ENCODE measurements at places on chromosomes 6 and 20. TPM values are rescaled to one million over a fixed set of nuclear protein-coding genes. Genes with fewer than 3 reads are reported as not detected.
A peak's percentile ranks its signal among the peaks of the same experiment; 100 is the strongest.

- DNase-seq = no peak
These were observed 3.2 kb upstream of the NINL start for GRCh38 chr20:25588491-25588890.

DNA sequence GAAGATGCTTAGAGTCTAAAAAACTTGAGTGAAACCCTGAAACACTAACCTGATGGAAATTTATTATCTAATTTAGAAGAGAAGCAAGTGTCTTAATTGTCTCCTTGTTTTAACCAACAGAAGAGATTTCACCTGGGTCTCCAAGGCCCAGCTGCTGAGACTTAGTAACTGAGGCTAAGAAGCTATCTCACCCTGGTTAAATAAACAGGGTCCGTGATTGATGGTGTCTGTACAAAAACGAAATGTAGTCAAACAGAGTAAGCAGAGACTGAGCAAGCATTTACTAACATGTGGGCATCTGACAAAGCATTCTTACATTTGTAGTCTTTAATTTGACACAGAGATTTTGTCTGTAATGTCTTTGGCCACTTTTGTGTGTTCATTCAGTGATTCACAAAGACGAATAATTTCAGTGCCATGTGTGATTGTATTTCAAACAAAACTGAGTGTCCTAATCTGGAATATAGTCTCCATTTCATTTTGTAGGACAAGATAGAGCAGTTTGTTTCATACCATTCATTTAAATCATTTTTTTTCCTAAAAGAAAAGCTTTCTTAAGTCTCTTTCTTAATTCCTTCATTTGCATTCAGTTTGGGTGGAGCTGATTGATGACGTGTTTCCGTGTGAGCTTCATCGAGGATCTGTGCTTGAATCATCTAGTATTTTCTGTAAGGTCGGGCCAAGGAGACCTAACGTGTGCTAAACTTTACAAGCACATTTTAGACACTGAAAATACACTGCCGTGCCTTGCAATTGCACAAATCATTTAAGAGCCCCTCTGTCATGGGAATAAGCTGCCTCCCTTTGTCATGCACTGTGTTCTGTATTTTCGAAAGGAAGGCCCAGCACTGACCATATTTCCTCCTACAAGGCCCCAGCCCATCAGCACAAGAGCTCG is 170.6 kb upstream of the QKI start:
- DNase-seq = no peak

DNA sequence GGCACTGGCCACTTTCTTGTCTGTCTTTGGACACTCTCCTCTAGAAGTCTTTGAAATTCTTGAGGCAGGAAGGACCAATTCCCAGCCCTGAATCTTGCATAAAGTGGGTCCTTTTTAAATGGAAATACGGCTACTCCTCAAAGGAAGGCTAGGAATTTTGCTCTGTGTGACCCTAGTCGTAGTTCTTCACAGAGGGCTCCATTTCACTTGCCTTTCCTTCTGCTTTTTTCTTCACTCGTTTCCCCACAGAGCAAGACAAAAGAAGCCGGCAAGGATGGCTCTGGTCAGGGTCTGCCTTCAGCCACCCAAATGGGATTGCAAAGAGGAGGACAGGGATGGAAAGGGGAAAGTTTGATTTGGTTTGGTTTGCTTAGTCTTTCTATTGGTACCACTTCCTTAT is 25.8 kb downstream of the HLA-E start:
- no peak for DNase-seq

GRCh38 chr6:118826096-118826495 is 67.9 kb upstream of the ASF1A start:
- no peak for DNase-seq

- no peak for DNase-seq
These were observed 21.5 kb downstream of the ACSS1 start for GRCh38 chr20:25036331-25036936.

DNA sequence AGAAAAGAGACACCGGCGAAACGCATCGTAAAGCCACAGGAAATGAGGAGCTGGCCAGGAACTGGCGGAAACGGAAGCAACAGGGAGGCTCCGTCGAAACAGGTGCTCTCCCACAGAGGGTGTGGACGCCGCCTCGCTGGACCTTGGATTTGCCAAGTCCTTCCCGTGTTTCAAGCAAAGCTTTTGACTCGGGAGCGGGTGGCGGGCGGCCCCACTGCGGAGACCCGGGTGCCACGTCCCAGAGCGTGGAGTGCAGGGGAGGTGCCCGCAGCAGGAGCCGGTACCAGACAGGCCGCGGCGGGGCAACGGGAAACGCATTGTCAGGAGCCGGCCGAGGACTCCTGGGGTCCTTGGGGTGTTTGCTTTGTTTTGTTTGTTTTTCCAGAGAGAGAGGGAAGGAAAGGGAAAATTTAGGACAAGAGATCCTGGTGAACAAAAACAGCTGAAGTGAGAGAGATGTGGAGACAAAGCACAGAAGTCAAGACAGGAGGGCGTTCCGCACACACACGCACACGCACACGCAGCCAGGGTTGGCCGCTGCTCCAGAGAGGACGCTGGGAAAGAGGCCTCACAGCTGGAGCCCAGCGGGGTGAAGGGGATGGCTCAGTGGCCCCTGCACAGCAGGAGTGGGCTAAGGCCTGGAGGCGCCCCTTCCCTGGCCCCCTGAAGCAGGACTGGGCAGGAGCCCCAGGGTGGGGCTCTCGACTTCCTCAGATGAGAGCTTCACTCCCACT is 50.9 kb upstream of the CHRNA4 start:
- no peak for DNase-seq

- DNase-seq = peak; percentile 76
These were observed 1.6 kb upstream of the HEY2 start for GRCh38 chr6:125747589-125748405.

E2F1 gene
- total RNA-seq = 35.3 TPM

GRCh38 chr20:37311710-37312355 is 22.4 kb downstream of the MANBAL start:
- DNase-seq = no peak
